ENCODE measurements at places on chromosomes 1 and 21. TPM values are rescaled to one million over a fixed set of nuclear protein-coding genes. Genes with fewer than 3 reads are reported as not detected.

ANGPTL3 gene
- not detected for total RNA-seq

LCE6A gene
- not detected for total RNA-seq

NPR1 gene
- total RNA-seq = 0.56 TPM

S100A7A gene
- not detected for total RNA-seq

TSPEAR gene
- not detected for total RNA-seq

GNG12 gene
- total RNA-seq = 0.43 TPM

MTARC2 gene
- total RNA-seq = 3.1 TPM

GPX7 gene
- 2.6 TPM for total RNA-seq

ADORA1 gene
- not detected for total RNA-seq

C1orf141 gene
- total RNA-seq = not detected

- no peak overlapping the region for H3K27ac ChIP-seq
- no peaks in the 10 kb centered on the region for H3K4me1 ChIP-seq
- peaks cover 29% of the 10 kb centered on the region for H3K36me3 ChIP-seq
Measured at GRCh38 chr1:205719762-205720161, 30.2 kb downstream of the NUCKS1 start.

DNA sequence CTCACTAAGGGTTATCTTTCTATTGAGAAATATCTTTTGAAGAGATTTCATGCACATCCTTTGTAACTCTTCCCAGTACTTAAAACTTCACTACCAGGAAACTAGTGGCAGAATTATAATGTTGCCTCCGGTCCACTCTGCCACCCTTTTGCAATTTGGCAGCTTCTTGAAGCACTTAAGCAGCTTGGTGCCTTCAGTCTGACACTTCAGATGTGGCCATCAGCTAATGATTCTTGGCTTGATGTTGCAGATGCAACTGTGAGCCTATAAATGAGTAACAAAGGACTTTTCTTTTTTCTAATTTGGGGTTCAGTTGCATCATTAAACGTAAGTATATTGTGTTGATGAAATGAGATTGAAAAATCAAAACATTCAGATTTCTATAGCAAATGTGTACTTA, 187.5 kb upstream of the C21orf91 start:
- no peaks in the 10 kb centered on the region for H3K4me1 ChIP-seq
- no peaks in the 10 kb centered on the region for H3K27me3 ChIP-seq
- H3K4me3 ChIP-seq = no peak overlapping the region
- DNase-seq = no peak
- H3K36me3 ChIP-seq = no peaks in the 10 kb centered on the region

- H3K4me1 ChIP-seq = no peaks in the 10 kb centered on the region
- H3K27me3 ChIP-seq = no peaks in the 10 kb centered on the region
- no peak for DNase-seq
- no peak overlapping the region for H3K27ac ChIP-seq
- no peak overlapping the region for H3K4me3 ChIP-seq
Measured at GRCh38 chr1:160419838-160420169, 19.4 kb downstream of the VANGL2 start.

GRCh38 chr1:28887419-28887834, 26.9 kb upstream of the EPB41 start:
- no peak for DNase-seq
- no peaks in the 10 kb centered on the region for H3K36me3 ChIP-seq
- no peaks in the 10 kb centered on the region for H3K27me3 ChIP-seq

DNA sequence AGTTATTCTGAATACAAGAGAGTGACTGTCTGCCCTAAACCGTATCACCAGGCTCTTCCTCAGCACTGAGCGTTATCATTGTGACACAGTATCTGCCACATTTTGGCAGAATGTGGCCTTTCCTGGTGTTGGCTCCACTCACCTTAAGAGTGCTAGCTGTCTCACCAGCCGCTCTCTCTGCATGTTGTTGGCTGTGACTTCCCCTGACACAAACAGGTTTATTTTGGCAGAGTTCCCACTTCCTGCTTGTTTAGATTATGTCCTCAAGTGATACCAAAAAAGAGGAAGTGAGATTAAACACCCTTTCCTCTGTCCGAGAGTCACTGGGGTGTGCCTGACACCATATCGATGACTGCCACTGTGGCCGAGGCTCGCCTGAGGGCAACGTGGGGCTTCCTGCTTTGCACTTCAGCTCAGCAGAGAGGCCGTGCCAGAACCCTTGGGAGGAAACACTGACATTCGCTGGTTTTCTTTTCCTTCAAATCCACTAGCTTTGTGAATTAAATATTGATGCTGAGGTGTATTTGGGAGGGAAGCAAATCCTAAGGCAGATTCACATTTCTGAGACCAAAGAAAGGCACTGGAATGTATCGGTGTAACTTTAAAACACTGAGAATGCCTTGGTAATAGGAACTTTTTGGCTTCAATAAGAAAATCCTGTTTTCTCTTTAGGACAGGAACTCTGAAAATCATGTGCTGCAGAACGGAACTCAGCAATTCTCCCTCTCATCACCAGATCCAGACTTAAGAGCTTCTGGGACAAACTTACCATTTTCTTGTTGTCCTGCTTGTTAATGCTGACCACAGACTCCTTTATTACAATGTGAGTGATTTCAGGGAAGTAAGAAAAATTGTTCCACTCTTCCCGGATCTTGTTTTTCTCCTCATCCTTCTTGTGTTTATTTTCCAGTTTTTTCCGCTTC, 102.1 kb downstream of the JAK1 start:
- peak overlapping the region; percentile 38 for H3K27ac ChIP-seq
- H3K4me1 ChIP-seq = peaks cover 30% of the 10 kb centered on the region
- H3K36me3 ChIP-seq = peaks cover 9% of the 10 kb centered on the region
- no peaks in the 10 kb centered on the region for H3K27me3 ChIP-seq
- DNase-seq = peak; percentile 92
- no peak overlapping the region for H3K4me3 ChIP-seq

GRCh38 chr1:201466492-201466891, 2.5 kb downstream of the PHLDA3 start:
- no peak for DNase-seq
- H3K4me3 ChIP-seq = peak overlapping the region; percentile 96
- no peak overlapping the region for H3K27ac ChIP-seq

GRCh38 chr1:160544647-160545046, 21.6 kb upstream of the SLAMF6 start:
- peaks cover 2% of the 10 kb centered on the region for H3K36me3 ChIP-seq
- H3K27ac ChIP-seq = peak overlapping the region; percentile 35
- H3K27me3 ChIP-seq = no peaks in the 10 kb centered on the region
- no peak for DNase-seq

GRCh38 chr1:212182579-212182978, 102.6 kb upstream of the PPP2R5A start:
- H3K4me3 ChIP-seq = no peak overlapping the region
- DNase-seq = no peak
- H3K27me3 ChIP-seq = no peaks in the 10 kb centered on the region
- no peaks in the 10 kb centered on the region for H3K36me3 ChIP-seq
- H3K4me1 ChIP-seq = peaks cover 9% of the 10 kb centered on the region

- H3K4me1 ChIP-seq = no peaks in the 10 kb centered on the region
- H3K27me3 ChIP-seq = no peaks in the 10 kb centered on the region
- no peaks in the 10 kb centered on the region for H3K36me3 ChIP-seq
- no peak for DNase-seq
- no peak overlapping the region for H3K27ac ChIP-seq
Measured at GRCh38 chr1:242826701-242827336, 302.3 kb upstream of the PLD5 start.

DNA sequence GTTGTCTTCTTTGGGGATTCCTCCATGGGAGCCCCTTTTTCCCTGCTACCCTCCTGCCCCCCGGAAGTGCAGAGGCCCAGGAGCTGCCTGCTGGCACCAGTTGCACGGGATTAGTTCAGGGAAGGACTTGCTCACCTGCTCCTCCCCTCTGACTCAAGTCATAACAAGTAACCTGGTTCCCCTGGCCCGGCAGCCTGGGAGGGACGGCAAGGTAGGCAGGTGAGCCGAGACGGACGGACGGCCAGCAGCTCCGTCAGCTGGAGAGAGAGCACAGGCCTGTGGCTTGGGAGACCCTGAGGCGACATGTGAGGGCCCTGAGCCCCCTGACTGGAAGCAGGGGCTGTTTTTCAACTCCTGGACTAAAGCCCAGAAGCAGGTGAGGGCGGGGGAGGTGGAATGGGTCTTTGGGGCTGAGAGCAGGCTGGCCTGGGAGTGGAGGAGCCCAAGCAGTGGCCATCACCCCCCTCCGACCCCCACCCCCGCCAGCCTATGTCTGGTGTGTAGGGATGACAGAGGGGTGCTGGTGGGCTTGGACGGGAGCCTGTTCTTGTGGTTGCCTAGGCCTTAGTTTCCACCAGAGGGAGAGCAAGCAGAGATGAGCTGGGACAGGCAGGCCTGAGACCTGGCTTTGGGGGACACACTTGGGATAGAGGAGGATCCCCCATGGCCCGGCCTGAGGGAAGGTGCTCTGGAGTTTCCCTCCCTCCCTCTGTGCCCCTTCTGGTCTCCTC, at the start of gene INAVA:
TSS of gene INAVA (plus strand) at position 189 of the 731 bp plus-strand sequence. CDS start 3,501 bp downstream, outside the sequence.
- peaks cover 30% of the 10 kb centered on the region for H3K4me1 ChIP-seq
- no peak within 1 kb of the TSS for H3K27ac ChIP-seq
- no peak within 1 kb of the TSS for H3K4me3 ChIP-seq
- DNase-seq = no peak

DNA sequence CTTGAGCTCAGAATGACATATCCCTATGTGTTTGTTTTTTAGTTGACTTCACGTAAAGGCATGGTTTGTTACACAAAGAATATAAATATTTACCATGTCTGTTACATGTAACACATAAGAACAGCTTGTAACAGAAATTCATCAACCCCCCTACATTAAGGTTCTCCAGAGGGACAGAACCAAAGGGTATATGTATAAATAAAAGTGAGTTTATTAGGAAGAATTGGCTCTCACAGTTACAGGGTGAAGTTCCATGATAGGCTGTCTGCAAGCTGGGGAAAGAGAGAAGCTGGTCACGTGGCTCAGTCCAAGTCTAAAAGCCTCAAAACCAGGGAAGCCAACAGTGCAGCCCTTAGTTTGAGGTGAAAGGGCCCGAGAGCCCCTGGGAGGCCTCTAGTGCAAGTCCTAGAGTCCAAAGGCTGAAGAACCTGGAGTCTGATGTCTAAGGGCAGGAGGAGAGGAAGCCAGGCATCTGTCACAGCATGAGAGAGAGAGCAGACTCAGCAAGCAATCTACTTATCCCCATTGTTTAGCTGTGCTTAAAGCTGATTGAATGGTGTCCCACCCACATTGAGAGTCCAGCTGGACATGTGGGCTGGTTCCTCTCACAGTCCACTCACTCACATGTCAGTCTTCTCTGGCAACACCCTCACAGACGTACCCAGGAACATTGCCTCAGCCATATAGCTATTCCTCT, 15.8 kb downstream of the THRAP3 start:
- peaks cover 3% of the 10 kb centered on the region for H3K36me3 ChIP-seq
- no peak for DNase-seq
- H3K4me1 ChIP-seq = no peaks in the 10 kb centered on the region
- H3K27me3 ChIP-seq = no peaks in the 10 kb centered on the region
- no peak overlapping the region for H3K27ac ChIP-seq

- peak overlapping the region; percentile 99 for H3K27ac ChIP-seq
- no peaks in the 10 kb centered on the region for H3K27me3 ChIP-seq
- peak; percentile 92 for DNase-seq
- H3K4me3 ChIP-seq = peak overlapping the region; percentile 38
Measured at GRCh38 chr1:23720256-23720995, 22.8 kb upstream of the ELOA start.

All from GM12878 (cell line).